ENCODE measurements at places on chromosomes 4 and X.
A peak's percentile ranks its signal among the peaks of the same experiment; 100 is the strongest.

DNA sequence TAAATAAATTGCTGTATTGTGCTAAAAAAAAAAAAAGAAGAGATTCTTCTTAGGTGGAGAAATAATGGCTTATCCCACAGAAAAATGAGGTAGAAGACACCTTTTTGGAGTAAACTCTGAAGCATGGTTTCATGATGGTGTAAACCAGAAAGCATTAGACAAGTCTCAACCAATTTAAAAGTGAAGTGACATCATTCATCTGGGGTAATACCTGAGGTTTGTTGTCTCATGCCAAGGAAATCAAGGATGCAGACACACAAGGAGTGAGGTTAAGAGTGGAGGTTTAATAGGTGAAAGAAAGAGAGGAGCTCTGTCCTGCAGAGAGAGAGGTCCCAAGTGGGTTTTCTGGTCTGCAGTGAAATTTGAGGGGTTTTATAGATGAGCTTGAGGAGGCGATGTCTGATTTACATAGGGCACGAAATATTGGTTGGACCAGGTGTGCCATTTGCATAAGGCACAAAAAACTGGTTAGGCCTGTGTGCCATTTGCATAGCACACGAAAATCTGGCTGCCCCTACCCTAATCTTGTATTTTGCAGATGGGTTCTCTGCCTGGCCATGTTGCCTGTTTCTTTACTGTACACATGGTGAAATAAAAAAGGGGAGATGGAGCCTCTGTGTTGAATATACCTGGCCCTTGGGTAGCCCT lies 25.0 kb upstream of the CWH43 start:
- DNase-seq, result no peak

DNA sequence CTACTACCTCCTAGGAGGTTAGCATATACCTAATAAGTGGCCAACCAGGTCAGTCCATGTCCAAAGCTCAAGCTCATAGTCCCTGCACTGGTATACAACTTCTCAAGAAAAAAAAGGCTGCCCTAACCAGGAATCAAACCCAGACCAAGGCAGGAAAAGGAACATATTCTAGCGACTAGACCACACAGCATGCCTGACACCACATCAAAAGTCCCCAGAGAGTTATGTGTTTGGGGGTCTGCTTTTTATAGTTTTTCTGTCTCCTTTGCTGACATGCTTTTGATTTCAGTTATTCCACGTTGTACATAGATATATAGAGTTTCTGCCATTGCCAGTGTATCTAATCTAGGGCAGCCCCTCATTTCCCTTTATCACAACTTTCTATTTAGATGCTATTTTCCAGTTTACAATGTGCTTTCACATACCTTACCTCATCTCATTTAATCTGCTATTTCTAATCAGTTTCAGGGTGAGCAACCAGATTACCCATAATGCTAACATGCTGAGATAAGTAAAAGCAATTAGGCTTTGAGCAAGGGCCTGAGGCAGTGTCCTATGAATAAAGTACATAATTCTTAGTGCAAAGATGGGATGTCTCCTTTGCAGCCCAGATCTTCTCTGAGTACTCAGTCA lies 17.8 kb downstream of the ARHGEF6 start:
- DNase-seq, result no peak

DNA sequence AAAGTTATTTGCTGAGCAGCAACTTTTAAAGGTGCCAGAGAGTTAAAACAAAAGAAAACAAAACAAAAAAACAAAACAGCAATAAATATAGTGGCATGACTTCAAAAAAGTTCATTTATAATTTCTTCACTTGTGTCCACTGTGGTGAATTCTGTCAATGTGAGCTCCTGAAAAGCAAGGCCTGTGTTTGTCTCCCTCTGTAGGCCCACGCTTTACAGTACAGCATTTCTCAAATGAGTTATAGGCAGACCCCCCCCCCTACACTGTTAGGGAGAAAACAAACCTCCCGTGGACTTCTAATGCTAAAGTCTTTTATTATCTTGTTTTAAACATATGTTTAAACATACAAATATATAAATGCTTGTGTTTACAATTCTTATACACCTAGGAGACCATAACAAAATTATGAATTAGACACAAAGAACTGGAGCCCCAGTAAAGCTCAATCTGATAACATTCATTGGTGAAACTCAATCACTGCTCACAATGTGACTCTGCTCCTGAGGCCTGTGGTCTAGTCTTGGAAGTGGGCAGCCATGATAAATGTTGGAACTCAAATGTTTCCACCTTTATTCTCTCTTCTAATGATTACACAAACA lies 47.0 kb upstream of the SCOC start:
- DNase-seq, result peak; percentile 54

- DNase-seq, result no peak
Observed at GRCh38 chrX:19629541-19629940, 114.2 kb upstream of the MAP3K15 start.

GRCh38 chr4:105158837-105159236 lies 12.2 kb downstream of the TET2 start:
- DNase-seq, result peak; percentile 58

GRCh38 chr4:53800741-53801140 lies 209.5 kb upstream of the LNX1 start:
- DNase-seq, result no peak

- DNase-seq, result no peak
Observed at GRCh38 chr4:78418406-78418805, 133.2 kb upstream of the ANXA3 start.

GRCh38 chr4:89258506-89258905 lies 49.1 kb downstream of the GPRIN3 start:
- no peak for DNase-seq

Measured in suppressor macrophage treated with lipopolysaccharide for 1 hour (primary cell).